ENCODE measurements at places on chromosomes 16 and 17. TPM values are rescaled to one million over a fixed set of nuclear protein-coding genes. Genes with fewer than 3 reads are reported as not detected.
A peak's percentile ranks its signal among the peaks of the same experiment; 100 is the strongest.

KRT24 gene
- total RNA-seq, result not detected

DNA sequence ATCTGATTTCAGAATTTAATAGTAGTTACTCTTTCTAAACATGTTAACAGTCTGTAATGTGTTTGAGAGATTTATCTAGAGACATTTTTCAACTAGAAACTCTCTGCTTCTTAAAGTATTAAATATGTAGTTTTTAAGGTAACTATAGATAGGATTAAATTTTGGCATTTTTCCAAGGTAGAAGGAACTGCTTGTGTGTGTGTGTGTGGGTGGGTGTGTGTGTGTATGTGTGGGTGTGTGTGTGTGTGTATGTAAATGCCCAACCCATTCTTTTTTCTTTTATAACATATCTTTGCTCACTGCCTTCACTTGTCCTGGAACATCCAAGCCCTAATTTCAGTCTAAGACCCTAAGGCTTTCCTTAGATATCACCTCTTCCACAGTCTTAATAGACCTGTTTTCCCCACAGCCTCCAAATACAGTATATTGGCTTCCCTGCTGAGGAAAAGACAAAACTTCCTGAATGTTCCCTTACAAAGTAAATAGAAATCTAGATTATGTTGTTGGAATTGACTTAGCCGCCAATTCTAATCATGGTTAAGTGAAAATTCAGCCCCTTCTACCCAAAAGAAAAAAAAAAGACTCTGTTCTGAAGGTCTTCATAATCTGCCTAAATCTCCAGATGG, 33.5 kb downstream of the NUP93 start:
- DNase-seq, result no peak

CCL17 gene
- not detected for total RNA-seq

GRCh38 chr16:88638323-88639230, at the start of gene IL17C:
TSS of gene IL17C (plus strand) at chr16:88638572. CDS start at chr16:88638642, 70 bp downstream.
- no peak for DNase-seq

- no peak for DNase-seq
Observed at GRCh38 chr16:16048904-16049582, 99.6 kb downstream of the ABCC1 start.

DNA sequence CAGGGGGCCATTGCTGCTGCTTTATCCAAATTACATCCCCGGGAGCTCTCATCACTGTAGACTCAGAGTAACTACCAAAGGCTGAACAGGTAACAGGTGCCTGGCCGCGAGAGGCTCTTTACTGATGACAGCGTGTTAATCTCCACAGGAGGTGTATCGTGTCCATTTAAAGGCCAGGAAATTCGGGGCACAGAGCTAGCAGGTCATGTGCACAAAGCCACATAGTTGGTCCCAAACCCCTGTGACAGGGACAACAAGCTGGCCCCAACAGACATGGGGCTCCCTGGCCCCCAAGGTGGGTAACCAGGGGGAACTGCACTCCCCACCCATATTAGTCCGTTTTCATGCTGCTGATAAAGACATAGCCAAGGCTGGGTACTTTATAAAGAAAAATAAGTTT, 55.3 kb upstream of the RBFOX3 start:
- DNase-seq, result no peak

DNA sequence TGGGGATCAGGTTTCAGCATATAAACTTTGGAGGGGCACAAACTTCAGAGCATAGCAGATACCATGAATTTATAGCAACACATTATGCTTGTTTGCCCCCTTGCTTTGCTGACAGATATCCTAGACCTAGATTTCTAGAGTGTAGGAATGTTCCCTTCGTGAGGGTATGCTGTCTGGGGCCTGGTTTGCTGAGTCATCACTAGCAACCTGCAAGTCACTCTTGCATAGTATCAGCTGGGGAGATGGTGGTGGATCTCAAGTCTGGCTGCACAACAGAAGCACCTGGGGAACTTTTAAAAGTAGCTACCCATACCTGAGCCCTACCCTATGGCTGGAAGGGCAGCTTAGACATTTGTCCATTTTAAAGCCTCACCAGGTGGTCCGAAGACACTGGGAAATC, 22.3 kb upstream of the HSBP1 start:
- no peak for DNase-seq

- DNase-seq, result no peak
Observed at GRCh38 chr17:28173801-28174200, 131.3 kb downstream of the NLK start.

- DNase-seq, result no peak
Observed at GRCh38 chr17:2433696-2434095, 32.8 kb upstream of the MNT start.

CX3CL1 gene
- total RNA-seq, result not detected

DNA sequence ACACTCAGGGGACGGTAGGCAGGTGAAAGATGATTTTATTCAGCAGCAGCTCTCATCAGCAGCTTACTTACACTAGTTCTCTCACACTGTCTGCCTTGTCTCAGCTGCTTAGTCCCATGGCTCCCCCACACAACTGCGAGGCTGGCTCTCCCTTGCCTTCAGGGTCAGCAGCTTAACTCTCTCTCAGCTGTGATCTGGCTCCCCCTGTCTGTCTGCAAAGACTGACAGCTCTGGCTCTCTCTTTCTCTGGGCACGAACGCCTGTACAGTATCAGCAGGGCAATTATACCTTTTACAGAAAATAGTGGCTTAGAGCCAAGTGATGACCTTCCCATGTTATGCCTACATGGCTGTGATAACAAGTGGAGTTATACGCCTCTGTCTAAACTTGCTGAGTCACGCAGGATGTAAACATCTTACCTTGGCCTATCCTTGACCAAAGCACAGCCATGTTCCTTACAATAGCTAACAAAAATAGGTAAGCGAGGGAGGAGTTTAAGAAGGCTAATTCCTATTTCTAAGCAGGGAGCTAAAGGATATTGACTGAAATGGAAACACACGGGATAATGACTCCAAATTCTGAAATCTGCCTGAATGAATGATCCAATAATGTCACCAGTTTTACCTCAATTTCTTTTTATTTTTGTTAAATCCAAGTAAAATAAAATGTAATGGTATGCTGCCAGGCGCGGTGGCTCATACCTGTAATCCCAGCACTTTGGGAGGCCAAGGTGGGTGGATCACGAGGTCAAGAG, 1.1 kb upstream of the NDUFAB1 start:
- no peak for DNase-seq

GRCh38 chr17:28421787-28422305, 15.8 kb upstream of the SLC46A1 start:
- DNase-seq, result no peak

FA2H gene
- total RNA-seq, result 0.73 TPM

DNA sequence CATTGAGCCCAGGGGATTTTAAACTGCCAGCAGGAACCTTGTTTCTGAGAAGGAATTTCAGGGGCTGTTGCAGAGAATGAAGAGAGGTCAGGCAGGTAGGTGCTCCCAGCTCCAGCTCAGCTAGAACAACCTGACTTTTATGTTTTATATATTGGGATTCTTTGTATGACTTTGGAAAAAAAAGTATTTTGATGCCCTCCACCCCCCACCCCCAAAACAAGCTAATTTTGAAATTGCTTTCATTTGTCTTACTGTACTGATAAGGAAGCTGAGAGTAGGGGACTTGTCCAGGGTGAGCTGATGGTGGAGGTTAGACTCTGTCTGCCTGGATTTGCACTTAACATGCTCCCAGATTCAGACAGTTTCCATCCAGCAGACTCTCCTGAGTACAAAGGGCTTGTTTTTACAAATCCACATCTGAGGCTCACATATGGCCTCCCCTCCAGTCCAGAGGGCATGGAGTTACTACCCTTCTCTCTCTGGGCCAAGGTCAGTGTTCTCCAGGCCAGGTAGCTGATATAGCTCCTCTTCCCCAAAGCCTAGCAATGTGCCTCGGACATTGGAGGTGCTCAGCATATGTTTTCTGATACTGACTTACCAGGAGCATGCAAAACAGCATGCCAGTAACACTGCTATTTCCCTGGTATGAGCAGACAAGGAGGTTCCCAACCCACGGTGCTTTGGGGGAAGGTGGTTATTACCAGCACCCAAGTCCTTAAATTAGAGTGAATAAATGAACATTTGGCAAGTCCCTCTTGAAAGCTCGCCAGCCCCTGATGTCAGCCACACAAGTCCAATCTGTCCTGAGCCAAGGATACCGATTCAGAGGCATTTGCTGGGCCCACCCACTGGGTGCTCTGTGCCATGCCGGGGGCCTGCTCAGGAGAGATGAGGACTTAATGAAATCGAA, 11.3 kb downstream of the STX1B start:
- DNase-seq, result no peak

- DNase-seq, result no peak
Observed at GRCh38 chr16:75971334-75971733, 245.0 kb upstream of the CPHXL start.

IQCK gene
- total RNA-seq, result 3.7 TPM

DNA sequence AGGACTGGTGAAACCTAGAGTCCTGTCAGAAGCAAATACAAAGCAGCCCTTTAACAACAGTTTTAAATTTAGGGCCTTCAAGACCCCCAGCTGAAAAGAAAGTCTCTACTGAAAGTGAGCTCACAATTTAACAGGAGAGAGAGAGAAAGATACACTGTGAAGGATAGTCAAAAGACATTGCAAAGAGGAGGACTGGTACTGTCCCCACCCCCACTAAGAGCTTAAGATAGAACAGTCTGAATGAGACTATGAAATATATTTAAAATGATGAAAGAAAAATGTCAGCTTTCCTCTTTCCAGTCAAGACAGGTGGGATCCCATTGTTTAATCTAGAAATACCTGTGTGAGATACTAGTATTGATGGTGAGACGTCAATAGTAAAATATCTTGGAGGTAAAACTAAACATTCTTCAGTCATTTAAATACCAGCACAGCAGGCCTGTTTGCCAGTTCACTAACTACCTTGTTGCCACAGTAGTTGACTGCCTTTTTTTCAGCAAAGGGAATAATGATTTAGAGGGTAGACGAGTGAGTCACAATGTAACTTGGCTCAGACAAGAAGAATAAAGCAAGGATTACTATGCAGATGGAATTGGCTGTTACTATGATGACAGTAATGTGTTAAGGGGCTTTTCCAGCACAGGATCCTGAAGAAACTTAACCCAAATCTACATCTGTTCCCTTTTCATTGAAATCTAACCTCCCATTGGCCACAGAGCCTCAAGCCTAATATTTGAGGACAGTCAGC, 47.2 kb upstream of the RASL10B start:
- DNase-seq, result no peak

HAP1 gene
- 0.15 TPM for total RNA-seq

TPSB2 gene
- not detected for total RNA-seq

- DNase-seq, result no peak
Observed at GRCh38 chr17:79174905-79175856, 100.6 kb downstream of the ENGASE start.

DNA sequence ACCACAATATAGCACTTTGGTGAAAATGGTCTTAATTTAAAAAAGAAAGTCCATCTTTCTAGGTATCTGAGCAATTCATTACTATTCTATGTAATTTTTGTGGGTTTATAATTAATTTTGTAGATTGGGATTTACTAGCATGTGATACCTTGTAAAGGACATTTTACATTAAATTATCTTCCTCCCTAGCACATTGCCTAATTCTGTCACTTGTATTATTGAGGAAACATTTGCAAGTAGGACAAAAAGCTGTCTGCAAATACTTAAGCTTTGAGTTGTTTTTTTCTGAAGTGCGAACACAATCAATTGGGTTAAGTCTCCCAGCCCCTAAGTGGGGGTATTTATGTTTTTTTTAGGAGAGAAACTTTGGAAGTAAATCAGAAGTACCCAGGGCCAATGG, 167.0 kb downstream of the PRKCA start:
- DNase-seq, result no peak

PRSS33 gene
- total RNA-seq, result not detected

DNA sequence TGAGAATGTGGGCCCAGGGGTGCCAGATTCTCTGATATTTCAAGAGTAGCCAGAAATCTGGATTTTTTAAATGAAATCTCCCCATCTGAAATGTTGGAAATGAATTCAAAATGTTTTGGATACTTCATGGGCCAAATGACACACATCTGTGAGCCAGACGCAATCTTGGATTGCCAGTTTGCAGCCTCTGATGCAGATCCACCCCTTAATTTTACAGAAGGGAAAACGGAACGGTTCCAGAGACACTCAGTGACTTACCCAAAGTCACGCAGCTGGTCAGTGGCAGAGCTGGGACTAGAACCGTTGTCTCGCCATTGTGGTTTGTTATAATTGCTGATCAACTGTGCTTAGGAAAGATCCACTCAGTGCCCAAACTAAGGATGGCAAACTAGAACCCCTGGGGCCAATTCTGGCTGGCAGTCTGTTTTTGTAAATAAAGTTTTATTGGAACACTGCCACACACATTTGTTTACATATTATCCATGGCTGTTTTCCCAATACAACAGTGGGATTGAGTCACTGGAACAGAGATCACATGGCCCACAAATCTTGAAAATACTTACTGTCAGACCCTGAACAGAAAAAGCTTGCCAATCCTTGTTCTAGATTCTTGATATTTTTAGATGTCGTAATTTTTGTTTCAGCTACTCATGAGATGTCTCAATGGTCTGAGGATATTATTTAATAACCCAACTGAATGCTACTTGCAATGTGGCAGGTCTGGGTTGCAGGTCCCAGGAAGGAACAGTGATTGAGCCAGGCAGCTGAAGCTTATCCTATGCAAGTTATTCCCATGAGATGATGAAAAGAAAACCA, 143.8 kb downstream of the AXIN2 start:
- DNase-seq, result no peak

EIF1 gene
- total RNA-seq, result 2,426 TPM

GRCh38 chr17:77692571-77693161, 265.8 kb upstream of the TNRC6C start:
- peak; percentile 22 for DNase-seq

DNA sequence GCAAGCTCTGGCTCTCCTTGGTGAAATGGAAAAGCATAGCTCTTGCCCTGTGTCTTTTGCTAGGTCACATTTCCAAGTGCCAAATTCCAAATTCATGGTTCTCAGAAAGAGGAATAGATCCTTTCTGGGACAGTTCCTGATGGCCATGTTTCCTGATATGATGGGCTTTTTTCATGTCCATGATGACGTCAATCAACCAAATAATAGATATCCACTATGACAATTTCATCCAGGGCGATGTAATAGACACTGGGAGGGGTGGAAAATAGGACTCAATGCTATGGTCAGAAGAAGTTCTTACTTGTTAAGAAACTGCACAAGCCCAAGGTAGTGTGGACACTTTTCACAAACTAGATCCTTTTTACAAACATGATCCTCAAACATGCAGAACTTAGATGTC, 549 bp upstream of the KRT33A start:
- no peak for DNase-seq

GRCh38 chr17:8052256-8053252, 13.7 kb downstream of the ALOX15B start:
- no peak for DNase-seq

GRCh38 chr16:30113711-30114333, 485 bp upstream of the GDPD3 start:
- DNase-seq, result no peak

OR2C1 gene
- total RNA-seq, result not detected

- DNase-seq, result no peak
Observed at GRCh38 chr17:15972497-15972951, 27.0 kb downstream of the ZSWIM7 start.

- no peak for DNase-seq
Observed at GRCh38 chr17:80023481-80024205, 12.0 kb downstream of the TBC1D16 start.
